Fibroblast of skin of left biceps (primary cell): ENCODE measurements at places on chromosomes 11 and 22.

GRCh38 chr11:19332476-19332875 is 91.7 kb upstream of the E2F8 start:
- no peak for DNase-seq

- DNase-seq = no peak
Measured at GRCh38 chr11:75767793-75768111, 826 bp upstream of the DGAT2 start.

GRCh38 chr11:15541079-15541478 is 426.4 kb downstream of the INSC start:
- no peak for DNase-seq

DNA sequence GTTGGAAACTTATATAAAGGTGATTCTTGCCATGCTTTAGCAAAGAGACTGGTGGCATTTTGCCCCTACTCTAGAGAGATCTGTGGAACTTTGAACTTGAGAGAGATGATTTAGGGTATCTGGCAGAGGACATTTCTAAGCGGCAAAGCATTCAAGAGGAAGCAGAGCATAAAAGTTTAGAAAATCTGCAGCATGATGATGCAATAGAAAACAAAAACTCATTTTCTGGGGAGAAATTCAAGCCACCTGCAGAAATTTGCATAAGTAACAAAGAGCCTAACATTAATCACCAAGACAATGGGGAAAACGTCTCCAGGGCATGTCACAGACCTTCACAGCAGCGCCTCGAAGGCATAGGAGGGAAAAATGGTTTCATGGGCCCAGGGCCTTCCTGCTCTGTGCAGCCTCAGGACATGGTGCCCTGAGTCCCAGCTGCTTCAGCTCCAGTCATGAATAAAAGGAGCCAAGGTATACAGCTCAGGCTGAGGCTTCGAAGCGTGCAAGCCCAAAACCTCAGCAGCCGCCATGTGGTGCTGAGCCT is 83.4 kb downstream of the MRTFA start:
- no peak for DNase-seq
